ENCODE measurements at places on chromosomes 2 and 18.

DNA sequence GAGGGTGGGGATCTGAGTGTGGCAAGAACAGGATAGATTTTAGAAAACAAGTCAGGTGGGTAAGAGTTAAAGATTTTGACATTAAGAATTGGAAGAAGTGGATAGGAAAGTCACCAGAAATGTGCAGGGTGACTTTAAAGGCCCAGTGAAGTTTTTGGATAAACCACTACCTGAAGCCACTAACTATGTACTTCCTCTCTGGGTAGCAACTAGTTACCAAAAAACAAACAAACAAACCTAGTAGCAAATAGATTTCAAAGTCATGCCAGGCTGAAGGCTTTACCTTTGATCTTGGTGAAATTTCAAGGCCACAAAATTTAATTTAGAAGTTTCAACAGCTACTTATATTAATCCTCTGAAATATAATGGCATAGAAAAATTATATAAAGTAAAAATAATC, 42.5 kb downstream of the PSMA8 start:
- DNase-seq = no peak

GRCh38 chr2:226643946-226644282, 155.7 kb downstream of the IRS1 start:
- no peak for DNase-seq

- DNase-seq = no peak
These were observed 185.1 kb upstream of the LHCGR start for GRCh38 chr2:48940606-48941005.

DNA sequence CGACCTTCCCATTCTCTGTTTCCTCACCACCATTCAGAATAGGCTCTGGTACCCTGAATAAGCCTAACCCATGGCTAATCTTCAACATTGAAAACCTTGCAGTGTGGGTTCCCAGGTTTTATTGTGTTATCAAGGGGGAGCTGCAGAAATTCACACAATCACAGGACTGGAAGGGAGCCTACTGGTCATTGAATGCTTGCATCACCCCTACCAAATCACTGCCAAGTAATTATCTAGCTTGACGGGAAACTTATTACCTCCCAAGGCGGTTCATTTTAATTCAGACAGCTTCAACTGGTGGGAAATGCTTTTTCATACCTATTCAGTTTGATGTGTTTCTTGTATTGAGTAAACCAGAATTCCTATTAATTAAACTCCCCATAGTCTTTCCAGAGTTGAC, 33.6 kb upstream of the EFEMP1 start:
- DNase-seq = no peak

GRCh38 chr18:51275712-51276476, 78.4 kb upstream of the MEX3C start:
- DNase-seq = no peak

DNA sequence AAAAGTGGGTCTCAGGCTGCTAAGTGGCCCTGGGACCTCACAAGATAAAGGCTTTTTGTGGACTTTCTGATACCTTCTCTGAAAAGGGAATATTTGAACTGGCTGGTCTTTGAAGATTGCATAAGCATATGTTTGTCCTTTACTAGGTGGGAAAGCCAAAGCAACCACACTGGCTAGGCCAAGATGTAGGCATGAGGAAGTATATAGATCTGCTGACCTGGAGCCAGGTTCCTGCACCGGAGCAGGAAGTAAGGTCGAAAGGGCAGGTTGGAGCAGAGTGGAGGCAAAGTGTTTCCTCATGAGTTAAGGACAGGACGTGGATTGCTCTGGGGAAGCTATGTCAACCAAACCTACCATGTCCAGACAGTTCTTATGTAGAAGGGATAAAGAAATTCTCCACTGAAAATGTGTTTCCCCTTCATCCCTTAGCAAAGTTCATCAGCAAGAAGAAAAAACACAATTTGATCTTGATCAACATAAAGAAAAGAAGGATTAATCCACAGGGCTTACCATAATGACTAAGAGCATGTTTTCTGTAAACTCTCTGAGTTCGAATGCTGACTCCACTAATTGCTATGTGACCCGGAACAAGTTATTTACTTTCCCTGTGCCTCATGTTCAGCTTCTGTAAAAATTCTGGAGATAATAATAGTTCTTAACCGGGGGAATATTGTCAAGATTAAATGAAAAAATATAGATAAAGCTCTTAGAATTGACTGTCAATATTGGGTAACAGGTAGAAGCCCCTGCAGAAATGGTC, 156.1 kb upstream of the SRD5A2 start:
- no peak for DNase-seq

DNA sequence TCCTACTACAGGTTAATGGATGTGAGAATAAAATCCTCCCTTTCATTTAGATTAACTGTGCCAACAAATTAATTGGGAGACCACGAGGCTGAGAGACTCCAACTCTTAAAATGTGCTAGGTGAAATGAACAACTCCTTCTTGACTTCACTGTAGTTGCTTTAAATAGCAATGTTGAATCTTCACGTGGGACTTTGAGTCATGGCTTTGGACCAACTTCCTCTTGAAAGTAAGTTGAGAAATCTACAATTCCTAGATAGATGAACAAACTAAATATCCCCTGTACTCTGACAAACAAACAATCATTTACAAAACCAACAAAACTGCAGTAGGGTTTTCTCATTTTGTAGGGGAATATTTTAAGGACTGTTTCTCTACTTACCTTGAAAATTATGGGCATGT, 291.9 kb upstream of the SPRED2 start:
- no peak for DNase-seq

DNA sequence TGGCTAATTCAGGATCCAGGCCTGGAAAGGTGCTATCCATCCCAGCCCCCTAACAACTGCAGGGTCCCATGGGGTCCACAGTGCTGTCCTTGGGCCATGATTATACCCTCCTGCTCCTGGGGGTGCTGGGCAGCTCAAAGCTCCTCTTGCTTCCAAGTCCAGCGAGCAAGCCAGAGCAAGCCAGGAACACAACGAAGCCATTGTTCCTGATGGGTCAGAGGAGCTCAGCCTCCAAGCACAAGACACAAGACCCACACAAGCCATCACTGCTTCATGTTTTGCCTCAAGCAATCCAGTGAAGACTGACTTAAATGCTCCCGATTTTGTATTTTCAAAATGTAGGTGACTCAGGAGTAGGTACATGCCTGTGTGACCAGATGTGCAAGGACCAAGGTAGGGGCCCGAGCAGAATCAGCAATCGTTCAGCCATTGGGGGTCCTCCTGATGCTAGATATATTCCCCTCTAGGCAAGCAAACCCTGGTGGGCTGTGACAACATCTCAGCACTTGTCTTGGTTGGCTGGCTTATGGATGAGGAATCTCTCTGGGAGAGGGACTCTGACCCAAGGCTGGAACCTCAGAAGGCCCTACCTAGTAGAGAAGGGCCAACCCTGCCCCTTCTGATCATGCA, 90.8 kb downstream of the EPAS1 start:
- DNase-seq = no peak

- DNase-seq = no peak
These were observed 46.3 kb downstream of the COPS8 start for GRCh38 chr2:237131749-237132533.

- no peak for DNase-seq
These were observed 21.9 kb downstream of the PRKD3 start for GRCh38 chr2:37302701-37303252.

DNA sequence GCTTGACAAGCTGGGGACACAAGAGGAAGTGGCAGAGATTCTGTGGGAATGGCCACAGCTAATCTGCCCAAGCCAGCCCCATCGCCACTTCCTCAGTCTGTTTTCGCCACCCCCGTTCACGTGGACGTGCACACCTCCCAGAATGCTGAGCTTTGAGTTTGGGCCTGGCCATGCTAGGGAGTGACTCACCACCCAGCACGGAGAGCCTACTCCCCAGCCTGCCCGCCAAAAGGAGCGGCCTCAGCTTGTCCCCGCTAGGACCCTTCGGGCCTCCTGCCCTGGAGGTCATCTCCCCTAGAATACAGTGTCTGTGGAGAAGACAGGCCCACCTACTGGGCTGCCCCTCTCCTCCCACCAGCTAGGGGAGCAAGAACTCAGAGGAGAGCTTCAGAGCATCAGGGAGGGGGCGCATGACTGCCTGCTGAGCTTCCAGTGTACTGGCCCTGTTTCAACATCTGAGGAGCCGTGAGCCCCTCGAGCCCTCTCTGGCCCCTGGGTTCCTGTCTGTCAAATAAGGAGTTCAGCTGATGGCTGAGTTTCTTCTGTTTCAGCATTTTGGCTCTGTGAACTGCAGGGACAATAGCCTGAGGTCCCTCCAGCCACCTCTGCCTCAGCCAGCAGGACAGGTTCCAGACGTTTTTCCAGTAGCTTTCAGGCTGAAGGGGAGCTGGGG, 5.1 kb downstream of the SLC35F6 start:
- DNase-seq = no peak

- no peak for DNase-seq
These were observed 305.7 kb downstream of the DYSF start for GRCh38 chr2:71759060-71759459.

- peak; percentile 52 for DNase-seq
These were observed 519 bp downstream of the METTL4 start for GRCh38 chr18:2570772-2571199.

GRCh38 chr2:37711308-37711731, 39.9 kb upstream of the CDC42EP3 start:
- peak; percentile 40 for DNase-seq

DNA sequence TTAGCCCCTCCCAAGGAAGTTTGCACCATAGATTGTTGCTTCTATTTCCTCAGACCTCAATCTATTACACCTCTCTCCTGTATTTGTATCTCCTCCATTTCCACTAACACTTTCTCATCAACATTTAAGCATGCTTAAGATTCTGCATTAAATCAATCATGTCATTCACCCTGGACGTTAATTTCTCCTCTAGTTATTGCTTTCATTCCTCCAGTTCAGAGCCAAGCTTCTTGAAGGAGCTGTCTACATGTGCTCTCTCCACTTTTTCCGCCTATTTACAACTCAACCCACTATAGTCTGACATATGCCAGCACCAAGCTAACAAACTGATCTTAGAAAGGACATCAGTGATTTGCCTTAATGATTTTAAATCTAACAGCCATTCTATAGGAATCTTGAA, 99.5 kb downstream of the OLA1 start:
- no peak for DNase-seq

DNA sequence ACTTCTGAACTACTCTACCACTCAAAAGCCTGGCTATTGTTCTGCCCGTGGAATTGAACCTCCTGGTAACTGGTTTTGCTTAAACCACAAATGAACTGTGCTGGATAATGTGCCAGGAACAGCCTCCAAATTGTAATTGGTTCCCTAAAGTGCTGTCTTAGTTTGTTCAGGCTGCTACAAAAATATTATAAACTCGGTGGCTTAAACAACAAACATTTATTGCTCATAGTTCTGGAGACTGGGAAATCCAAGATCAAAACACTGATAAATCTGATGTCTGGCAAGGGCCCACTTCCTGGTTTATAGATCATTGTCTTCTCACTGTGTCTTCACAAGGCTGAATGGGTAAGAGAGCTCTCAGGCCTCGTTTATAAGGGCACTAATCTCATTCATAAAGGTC, 149.2 kb upstream of the NCKAP5 start:
- DNase-seq = no peak

DNA sequence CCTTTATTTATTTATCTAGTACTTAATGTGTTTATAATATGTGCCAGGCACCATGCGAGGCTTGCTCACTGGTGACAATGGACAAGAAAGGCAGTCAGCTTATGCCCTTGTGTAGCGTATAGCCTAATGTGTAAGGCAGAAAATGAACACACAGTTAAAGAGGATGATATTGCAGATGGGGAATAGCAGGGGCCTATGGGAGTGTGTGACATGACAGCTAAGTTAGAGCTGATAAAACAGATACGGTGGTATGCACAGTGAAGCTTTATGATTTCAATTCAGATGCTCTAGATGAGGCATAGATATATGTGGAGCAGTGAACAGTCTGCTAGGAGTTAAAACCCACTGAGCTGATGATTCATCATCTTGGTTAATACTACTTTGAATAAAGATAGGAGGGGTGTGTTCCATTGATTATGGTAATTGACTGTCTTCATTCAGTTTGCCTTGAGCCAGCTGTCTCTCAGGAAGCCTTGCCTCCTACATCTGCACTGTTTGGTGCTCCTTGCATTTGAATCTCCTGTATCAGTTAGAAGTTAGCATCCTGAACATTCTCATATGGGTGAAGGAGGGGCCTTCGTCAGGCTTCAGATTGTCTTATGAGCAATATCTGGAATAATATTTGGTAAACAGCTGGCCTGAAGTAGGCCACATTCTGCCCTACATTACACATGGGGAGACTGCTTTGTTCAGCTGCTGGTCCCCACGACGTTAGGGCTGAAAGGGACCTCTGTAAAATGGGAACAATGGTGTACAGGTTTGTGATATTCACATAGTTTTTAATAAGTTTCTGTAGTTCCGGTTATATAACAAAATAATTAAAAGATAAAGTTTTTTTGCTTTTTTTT, 13.2 kb downstream of the MAP4K4 start:
- DNase-seq = peak; percentile 32

GRCh38 chr2:182077023-182077422, 91.4 kb downstream of the PPP1R1C start:
- DNase-seq = no peak

GRCh38 chr2:133561045-133561852, 7.0 kb downstream of the NCKAP5 start:
- no peak for DNase-seq

GRCh38 chr2:20103530-20103929, 52.1 kb upstream of the LAPTM4A start:
- DNase-seq = no peak

- no peak for DNase-seq
These were observed 80.3 kb downstream of the SPP2 start for GRCh38 chr2:234130777-234131181.

DNA sequence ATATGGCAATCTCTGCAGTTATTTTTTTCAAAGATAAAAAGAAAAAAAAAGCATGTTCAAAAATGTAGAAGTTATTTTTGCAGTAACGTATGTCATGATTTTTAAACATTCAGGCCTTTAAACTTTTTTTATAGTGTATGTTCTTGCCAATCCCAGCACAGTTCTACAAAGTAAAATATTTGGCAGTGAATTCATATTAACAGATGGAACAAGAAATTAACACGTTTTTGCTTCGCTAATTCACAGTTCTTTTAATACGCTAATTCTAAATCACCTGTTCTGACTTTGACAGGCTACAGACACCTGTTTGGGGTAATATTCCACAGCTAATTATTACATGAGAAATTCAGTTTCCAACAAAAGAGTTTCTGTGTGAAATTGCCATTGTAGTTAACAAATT, 183.2 kb downstream of the ARHGAP15 start:
- no peak for DNase-seq

- no peak for DNase-seq
These were observed 132.1 kb downstream of the MSH2 start for GRCh38 chr2:47535073-47535472.

DNA sequence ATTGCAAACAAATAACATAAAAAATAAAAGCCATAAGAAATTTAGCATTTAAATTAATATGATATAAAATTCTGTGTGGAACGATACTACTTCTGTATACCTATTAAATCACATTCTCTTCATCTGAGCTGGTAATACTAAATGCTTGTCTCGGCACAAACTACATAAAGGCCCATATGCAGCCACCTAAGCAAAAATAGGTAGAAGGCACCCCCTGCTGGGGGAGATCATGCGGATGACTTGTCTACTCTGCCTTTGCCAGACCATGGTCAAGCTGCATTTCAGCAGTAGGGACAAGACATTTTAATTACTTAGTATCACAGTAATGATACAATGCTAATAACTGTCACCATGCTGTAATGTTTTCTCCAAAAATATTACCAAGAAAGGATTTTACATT, 108.0 kb downstream of the CDH19 start:
- DNase-seq = no peak
